ENCODE measurements at places on chromosomes 2 and 18. TPM values are rescaled to one million over a fixed set of nuclear protein-coding genes. Genes with fewer than 3 reads are reported as not detected.

DNA sequence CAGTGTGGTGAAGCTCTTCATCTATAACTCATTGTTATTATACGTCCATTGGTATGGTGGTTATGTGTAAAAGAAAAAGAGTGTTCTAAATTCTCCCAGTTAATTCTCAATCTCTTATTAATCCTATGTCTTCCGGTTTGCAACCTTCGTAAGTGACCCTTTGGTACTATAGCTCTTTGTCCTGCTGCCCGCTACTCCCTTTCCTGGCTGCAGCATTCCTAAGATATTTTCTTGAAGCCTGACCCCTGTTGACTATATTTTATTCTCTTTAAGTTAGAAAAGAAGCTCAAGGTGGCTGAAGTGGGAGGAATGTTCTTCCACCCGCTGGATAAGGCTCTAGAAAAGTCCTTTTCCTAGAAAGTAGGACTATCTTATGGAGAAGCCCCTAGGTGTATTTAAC lies 684.8 kb downstream of the SOCS6 start:
- no peak for DNase-seq
- no peak overlapping the region for H3K27ac ChIP-seq
- H3K36me3 ChIP-seq: no peaks in the 10 kb centered on the region
- H3K27me3 ChIP-seq: no peaks in the 10 kb centered on the region
- H3K4me1 ChIP-seq: no peaks in the 10 kb centered on the region

DNA sequence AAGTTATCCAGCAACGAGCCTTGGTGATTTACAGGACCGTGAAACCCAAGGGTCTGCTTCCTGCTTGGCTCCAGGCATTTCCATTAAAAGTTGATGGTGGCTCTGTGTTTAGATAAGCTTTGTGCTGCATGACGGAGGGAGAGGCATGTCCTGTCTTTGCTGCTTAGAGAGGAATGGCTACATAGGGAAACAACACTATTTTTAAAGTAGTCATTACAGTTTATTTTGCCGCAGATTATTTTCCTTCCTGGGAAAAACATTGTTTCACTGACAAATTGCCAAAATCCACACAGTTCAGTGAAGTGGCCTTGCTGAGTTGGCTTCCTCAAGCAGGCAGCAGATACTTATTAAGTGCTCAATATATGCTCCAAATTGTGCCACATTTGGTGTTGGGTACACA lies 98.5 kb downstream of the THSD7B start:
- no peaks in the 10 kb centered on the region for H3K4me1 ChIP-seq
- no peak for DNase-seq
- no peaks in the 10 kb centered on the region for H3K27me3 ChIP-seq
- no peaks in the 10 kb centered on the region for H3K36me3 ChIP-seq
- no peak overlapping the region for H3K4me3 ChIP-seq

GRCh38 chr2:173349287-173349686 lies 5.4 kb upstream of the CDCA7 start:
- H3K27me3 ChIP-seq: no peaks in the 10 kb centered on the region
- H3K4me3 ChIP-seq: no peak overlapping the region
- H3K36me3 ChIP-seq: no peaks in the 10 kb centered on the region
- no peaks in the 10 kb centered on the region for H3K4me1 ChIP-seq
- no peak for DNase-seq
- H3K27ac ChIP-seq: no peak overlapping the region

DNA sequence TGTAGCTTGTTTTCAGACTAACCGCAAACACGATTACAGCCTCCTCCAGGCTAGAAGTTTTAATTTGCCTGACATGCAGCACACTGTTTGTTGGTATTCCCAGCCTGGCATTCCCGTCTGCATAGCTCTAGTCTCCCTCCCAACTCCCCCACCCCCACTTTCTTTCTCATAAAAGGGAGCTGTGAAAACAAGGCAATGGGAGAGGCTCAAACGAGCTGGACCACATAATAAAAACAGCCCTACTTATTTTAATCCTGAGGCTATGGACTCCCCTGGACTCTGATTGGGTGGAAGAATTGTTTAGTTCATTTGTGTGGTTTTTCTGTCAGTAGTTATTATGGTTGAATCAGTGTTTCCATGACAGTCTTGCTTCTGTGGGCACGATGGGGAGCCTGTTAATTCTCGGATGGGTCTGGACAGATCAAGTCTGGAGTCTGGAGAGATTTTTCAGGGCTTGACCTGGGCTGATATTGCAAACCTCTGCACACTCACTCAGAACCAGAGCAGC lies 1.2 kb downstream of the STON1 start:
- no peak for DNase-seq
- H3K27me3 ChIP-seq: no peaks in the 10 kb centered on the region
- H3K4me3 ChIP-seq: no peak overlapping the region
- no peak overlapping the region for H3K27ac ChIP-seq

DNA sequence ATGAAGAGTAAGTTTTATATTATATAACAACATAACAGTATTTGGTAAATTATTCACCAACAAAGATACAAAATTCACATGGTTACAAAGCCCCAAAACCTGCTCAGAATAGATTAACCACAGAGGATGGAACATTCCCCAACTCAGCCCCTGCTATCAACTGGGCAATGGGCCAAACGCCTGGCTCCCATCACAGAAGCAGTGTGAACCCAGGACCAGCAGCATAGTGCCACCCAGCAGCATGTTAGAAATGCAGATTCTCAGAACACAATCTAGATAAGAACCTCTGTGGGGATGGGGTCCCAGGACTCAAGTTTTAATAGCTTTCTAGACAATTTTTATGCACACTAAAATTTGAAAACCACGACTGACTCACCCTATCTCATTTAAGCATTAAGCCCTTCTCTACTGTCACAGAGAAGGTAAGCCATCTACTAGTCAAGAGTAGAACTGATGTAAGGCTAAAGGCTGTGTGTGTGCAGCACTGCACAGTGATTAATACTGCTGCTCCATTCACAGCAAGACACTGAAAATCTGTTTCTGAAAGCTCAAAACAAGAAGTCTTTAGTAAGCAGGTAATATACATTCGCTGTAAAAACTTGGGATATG lies 15.2 kb downstream of the AFG3L2 start:
- H3K27ac ChIP-seq: no peak overlapping the region
- no peak overlapping the region for H3K4me3 ChIP-seq

GRCh38 chr2:217622205-217623060 lies 380.4 kb downstream of the TNS1 start:
- no peak overlapping the region for H3K4me3 ChIP-seq
- H3K36me3 ChIP-seq: no peaks in the 10 kb centered on the region
- no peak for DNase-seq
- peaks cover 39% of the 10 kb centered on the region for H3K27me3 ChIP-seq
- H3K27ac ChIP-seq: no peak overlapping the region

- H3K4me1 ChIP-seq: no peaks in the 10 kb centered on the region
- no peak for DNase-seq
- H3K36me3 ChIP-seq: no peaks in the 10 kb centered on the region
- H3K4me3 ChIP-seq: no peak overlapping the region
Measured at GRCh38 chr18:10771053-10771709, 245.4 kb downstream of the NAPG start.

DNA sequence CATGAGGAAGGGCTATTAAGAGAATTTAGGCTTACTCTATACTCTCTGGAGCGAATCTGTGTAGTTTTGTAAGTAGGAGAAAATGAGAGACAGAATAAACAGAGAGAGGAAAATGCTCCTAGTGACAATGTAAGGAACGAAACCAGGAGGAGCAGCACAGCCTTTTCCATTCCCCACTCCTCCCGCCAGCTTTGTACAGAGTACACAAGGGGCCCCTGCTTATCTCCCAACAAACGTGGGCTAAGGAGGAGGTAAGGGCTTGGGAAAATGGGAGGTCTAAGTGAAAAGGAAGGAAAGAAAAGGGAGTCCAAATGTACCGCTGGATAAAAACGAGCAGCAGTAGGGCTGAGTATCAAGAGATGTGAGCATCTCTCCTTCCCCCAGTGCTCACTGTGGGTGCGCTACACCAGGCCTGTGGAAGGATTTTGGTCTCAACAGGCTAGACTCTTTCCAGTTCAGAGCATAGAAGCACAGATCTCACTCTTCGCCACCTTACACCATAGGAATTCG lies 12.1 kb upstream of the IHH start:
- H3K4me3 ChIP-seq: no peak overlapping the region
- no peaks in the 10 kb centered on the region for H3K27me3 ChIP-seq
- H3K4me1 ChIP-seq: peaks cover 9% of the 10 kb centered on the region
- no peak overlapping the region for H3K27ac ChIP-seq

- H3K27ac ChIP-seq: no peak overlapping the region
- no peak overlapping the region for H3K4me3 ChIP-seq
- no peak for DNase-seq
- peaks cover 27% of the 10 kb centered on the region for H3K4me1 ChIP-seq
- no peaks in the 10 kb centered on the region for H3K36me3 ChIP-seq
- H3K27me3 ChIP-seq: no peaks in the 10 kb centered on the region
Measured at GRCh38 chr2:55422876-55423665, 3.4 kb upstream of the CCDC88A start.

GRCh38 chr2:120907822-120908221 lies 172.2 kb downstream of the GLI2 start:
- no peak overlapping the region for H3K4me3 ChIP-seq
- DNase-seq: no peak
- no peaks in the 10 kb centered on the region for H3K27me3 ChIP-seq
- H3K36me3 ChIP-seq: no peaks in the 10 kb centered on the region

DNA sequence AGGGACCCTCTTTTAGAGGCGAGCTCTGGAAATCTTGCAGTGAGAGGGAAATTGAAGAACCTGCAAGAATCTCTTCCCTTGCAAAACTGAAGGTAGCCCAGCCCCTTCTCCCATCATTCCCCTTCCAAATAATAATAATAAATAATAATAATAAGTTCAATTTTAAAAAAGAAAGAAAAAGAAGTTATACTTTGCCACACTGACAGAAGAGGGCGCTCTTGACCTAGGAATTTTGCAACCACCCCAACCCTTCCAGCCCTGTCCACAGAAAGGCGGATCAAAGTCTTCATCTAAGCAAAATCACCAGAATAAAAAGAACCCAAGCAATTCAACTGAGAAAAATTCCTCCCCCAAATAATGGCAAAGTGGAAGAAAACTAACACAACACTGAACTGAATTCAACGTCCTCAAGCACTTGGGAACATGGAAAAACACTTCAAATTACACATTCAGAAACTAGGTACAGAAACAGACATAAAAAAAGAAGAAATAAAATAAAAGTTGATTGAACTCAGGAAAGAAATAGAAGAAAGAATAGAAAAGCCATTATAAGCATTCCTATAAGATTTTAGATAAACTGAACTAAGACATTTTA lies 98.9 kb upstream of the GLS start:
- H3K27me3 ChIP-seq: no peaks in the 10 kb centered on the region
- DNase-seq: peak; percentile 53
- H3K36me3 ChIP-seq: no peaks in the 10 kb centered on the region
- H3K4me3 ChIP-seq: no peak overlapping the region
- H3K27ac ChIP-seq: no peak overlapping the region

MITD1 gene
- total RNA-seq: 20.7 TPM

CRYGC gene
- total RNA-seq: not detected

GRCh38 chr18:23932385-23933067 lies 82.0 kb upstream of the TTC39C start:
- no peaks in the 10 kb centered on the region for H3K27me3 ChIP-seq
- H3K36me3 ChIP-seq: no peaks in the 10 kb centered on the region
- no peak for DNase-seq
- H3K27ac ChIP-seq: no peak overlapping the region

GRCh38 chr2:159129824-159130223 lies 156.7 kb downstream of the WDSUB1 start:
- H3K27me3 ChIP-seq: no peaks in the 10 kb centered on the region
- H3K4me3 ChIP-seq: no peak overlapping the region
- no peak for DNase-seq
- peaks cover 26% of the 10 kb centered on the region for H3K4me1 ChIP-seq

DNA sequence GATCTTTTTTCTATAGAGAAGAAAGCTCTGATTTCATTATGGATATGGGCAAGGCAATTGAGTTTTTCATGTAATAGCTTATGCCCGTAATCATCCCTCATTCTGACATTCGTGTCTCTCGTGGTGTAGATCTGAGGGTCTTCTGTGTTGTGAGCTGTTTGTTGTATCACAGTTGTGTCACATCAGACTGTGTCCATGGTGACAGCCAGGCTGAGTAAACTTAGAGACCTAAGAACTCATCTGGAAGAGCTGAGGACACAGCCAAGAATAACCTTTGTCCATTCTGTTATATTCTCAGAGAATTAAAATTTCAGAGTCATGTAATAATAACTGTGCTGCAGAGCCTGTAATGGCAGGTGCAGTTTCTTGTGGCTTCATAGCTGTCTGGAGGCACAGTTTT lies 116.5 kb downstream of the ATP9B start:
- H3K27ac ChIP-seq: no peak overlapping the region
- H3K27me3 ChIP-seq: no peaks in the 10 kb centered on the region
- no peak for DNase-seq

DNA sequence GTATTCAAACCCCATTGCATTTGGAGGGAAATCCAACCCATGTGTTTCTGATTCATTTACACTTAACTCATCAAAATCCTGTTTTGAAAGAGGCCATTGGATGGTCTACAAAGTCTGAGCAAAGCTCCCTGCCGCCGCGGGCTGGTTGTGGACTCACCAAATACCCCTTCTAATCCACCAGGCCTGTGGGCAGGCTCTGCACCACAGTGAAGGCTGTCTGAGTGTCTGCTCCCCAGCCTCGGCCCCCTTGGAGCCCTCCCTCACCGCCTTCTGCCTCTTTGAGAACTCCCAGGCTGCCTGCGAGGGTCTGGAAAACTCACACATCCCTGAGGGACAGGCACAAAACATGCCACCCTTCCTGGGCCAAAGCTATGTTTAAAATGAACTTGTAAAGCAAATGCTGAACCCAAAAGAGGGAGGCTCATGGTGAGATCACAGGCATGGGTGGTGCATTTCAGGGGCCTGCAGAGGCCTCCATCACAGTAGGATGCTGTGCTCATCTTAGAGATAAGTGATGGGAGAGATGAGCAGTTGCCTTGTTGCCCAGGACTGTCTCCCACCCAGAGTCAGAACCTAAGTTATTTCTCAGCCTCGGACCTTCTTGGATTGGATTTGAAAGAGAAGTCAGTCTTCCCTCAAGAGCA lies 225.0 kb downstream of the CYP26B1 start:
- H3K4me3 ChIP-seq: no peak overlapping the region
- DNase-seq: no peak
- H3K27me3 ChIP-seq: no peaks in the 10 kb centered on the region
- no peak overlapping the region for H3K27ac ChIP-seq

- no peaks in the 10 kb centered on the region for H3K4me1 ChIP-seq
- H3K36me3 ChIP-seq: no peaks in the 10 kb centered on the region
- H3K4me3 ChIP-seq: no peak overlapping the region
- H3K27me3 ChIP-seq: no peaks in the 10 kb centered on the region
- DNase-seq: no peak
Measured at GRCh38 chr18:7146067-7146466, 28.5 kb upstream of the LAMA1 start.

DNA sequence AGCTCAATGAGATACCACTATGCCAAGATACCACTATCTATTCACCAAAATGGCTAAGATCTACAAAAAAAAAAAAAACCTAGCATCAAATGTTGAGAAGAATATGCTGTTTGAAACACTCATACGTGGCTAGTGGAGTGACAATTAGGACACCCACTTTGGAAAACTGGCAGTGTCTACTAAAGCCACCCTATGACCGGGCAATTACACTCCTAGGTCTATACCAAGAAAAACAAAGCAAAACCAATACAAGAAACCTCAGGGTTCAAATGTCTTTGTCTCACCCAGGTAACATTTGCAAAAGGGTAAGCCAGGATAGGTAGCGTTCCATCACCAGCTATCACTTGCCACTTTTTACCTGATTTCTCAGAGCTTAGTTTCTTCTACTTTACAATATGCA lies 123.6 kb upstream of the CAB39 start:
- H3K4me1 ChIP-seq: no peaks in the 10 kb centered on the region
- no peaks in the 10 kb centered on the region for H3K27me3 ChIP-seq
- no peak for DNase-seq
- H3K36me3 ChIP-seq: no peaks in the 10 kb centered on the region
- H3K4me3 ChIP-seq: no peak overlapping the region
- H3K27ac ChIP-seq: no peak overlapping the region

Data from HCT116 (cell line).